ENCODE measurements at places on chromosomes 6 and 20.

GRCh38 chr6:125252891-125253290 is 48.9 kb downstream of the HDDC2 start:
- DNase-seq: peak; percentile 42

DNA sequence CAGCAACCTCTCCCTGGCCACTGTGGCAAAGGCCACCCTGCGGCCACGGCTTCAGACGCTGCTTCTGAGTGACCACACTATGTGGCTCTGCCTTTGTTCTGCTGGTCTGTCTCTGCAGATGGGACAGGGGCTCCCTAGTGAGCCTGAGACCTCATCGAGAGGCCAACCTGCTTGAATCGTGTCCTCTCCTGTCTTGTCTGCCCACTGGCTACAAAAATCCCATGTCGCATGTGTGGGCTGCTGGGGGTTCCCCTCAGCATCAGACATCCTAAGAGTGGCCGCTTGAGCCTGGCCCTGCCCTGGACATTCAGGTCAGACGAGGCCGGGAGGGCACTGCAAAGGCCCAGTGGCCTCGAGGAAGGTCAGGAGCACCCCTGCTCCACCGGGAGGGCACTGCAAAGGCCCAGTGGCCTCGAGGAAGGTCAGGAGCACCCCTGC is 222.9 kb downstream of the DLL1 start:
- DNase-seq: peak; percentile 64

DNA sequence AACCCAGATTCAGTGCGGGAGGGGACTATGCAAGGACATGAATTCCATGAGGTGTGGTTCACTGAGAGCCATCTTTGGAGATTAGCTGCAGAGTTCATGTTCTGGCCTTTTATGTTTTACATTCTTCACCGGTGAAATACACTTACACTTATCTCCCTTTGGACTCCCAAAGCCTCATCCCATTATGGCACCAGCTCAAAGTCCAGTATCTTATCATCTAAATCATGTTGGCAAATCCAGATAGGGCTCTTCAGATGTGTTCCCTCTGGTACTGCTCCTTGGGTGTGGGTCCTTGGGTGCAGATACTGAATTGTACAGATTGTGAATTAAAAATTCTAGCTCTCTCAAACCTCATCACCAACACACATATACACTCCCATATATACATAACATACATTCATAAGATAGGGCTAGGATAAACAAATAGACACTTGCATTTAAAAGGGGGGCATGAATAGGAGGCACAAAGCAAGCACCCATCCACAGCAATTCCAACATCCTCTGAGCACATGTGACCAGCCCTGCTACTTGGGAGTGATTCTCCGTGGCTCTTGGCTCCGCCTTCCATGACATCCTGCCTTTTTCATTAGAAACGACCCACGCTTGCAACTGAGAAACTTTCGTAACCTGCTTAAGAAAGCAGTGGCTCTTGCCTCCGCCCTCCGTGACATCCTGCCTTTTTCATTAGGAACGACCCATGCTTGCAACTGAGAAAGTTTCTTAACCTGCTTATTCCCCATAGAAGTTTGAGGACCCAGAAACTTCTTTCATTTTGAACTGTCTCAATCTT is 53.6 kb upstream of the LRRC1 start:
- DNase-seq: no peak

DNA sequence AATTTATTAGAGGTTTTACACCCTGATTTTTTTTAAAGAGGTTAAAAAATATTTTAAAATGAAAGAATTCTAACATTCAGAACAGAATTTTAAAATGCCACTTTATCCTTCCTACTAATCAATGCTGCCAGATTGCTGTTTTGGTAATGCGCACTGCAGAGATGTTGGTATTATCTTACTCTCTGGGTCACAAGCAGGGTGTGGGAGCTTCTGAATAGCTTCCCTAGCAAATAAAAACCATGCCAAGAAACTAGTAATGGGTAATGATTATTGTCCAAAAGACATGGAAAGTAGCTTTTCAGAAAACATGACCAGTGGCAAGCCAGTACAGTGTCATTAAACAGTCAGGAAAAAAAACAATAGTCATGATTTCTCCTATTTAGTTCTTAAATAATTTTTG is 205.4 kb downstream of the TPBG start:
- no peak for DNase-seq

DNA sequence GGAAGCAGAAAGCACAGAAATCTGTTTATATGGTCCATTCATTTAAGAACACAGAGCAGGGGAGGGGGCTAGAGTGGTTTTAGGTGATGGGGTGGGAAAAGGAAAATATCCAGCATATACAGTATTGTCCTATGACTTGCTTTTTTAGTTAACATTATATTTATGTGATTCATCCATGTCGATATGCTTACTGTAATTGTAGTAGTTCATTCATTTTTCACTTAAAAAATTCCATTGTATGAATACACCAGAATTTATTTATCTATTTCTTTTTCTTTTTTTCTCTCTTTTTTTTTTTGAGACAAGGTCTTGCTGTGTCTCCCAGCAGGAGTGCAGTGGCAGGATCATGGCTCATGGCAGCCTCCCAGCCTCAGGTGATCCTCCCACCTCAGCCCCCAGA is 9.6 kb upstream of the PRIM2 start:
- peak; percentile 63 for DNase-seq

DNA sequence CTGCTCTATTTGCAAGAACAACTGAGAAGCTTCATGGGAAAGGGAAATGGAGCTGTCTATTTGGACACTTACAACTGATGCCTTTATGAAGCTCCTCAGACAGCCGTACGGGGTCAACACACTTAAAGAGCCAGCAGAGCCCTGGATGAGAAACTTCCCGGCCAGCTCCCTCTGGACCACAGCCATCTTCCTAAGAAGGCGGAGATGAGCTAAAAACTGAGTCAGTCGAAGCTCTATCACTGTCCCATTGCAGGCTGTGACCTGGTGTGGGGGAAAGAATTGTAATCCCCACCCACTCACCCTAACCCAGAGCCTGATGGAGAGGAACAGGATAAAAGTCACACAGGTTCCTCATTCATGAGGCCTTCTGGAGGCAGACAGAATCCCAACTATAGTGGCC is 360.4 kb upstream of the JARID2 start:
- no peak for DNase-seq

DNA sequence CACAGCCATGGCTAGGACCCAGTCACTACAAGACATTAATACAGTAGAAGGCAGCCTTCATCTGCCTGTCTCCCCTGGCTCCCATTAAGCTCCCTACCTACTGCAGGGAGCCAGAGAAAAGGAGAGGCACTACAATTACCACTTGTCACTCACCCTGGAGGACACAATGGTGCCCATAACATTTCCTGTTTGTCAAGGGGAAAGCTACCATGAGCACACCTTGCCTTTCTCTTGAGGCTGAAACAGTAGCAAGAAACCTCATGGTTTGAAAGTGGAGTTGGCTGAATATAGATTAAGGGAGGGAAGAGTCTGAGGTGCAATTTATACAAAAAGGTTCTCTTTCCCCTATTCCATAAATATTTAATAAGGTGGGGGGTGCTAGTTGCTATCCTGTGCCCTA is 27.9 kb downstream of the STK38 start:
- no peak for DNase-seq

DNA sequence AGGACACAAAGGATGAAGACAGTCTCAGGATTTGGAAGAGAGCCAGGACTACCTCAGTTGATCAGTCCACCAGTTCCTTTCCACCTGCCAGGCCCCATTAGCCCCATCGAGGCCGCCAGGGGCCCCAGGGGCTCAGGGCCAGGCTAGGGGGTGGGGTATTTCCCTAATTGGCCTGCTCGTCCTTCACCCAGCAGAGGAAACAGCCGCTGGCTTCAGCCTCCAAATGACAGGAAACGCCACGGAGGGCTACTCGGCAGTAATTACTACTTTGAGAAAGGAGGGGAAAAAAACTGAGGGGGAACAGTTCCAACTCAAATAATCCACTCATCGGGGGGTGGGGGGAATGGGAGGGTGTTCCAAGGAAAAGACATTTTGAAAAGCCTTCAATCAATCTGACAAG is 42.7 kb downstream of the MAFB start:
- no peak for DNase-seq

DNA sequence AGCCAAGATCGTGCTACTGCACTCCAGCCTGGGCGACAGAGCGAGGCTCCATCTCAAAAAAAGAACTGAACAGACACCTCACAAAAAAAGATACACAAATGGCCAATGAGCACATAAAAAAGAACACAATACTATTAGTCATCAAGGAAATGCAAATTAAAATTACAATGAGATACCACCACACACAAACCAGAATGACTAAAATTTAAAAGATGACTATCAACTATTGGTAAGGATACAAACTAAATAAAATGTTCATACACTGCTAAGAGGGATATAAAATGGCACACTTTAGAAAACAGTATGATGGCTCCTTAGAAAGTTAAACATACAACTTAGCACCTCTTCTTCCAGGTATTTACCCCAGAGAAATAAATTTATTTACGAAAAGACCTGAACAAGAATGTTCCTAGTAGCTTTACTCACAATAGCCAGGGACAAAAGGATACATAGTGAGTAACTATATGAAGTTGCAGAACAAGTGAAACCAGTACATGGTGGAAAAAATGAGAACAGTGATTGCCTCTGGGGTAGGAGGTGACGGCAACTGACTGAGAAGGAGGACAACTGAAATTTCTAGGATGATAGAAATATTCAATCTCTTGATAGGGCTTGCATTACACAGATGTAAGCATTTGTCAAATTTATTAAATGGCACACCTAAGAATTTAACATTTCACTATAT is 53.2 kb downstream of the FAM8A1 start:
- DNase-seq: no peak

DNA sequence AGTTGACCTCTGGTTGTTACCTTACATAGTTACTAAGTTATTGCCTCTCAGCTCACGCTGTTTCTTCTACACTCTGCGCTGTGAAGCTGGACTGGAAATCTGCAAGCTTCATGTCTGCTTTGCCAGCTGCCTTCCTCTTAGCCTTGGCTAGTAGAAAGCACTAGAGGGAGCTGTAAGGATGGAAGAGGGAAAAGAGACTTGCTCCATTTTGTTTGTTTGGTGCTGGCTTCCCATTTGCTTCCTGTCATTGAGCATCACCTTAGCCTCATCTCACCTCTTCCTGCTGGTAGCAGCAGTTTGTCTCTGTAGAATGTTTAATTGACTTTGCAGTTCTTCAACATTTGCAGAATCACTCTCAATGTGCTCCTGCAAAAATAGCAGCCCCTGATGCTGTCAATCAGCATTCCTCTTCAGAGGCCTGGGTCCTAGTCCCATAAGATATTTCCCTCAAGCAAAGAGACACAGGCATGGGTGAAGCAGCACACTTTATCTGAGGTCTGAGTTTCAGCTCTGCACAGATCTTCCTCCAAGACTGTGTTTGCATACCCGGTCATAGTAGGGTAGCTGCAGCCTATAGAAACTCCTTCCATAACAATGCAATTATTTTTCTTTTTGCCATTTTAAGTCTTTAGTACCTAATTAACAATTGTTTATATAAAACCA is 302.2 kb upstream of the EPHA7 start:
- DNase-seq: no peak

All from osteoblast (primary cell).